ENCODE measurements at places on chromosomes 3 and 15.

- no peak for DNase-seq
Observed at GRCh38 chr3:49794431-49794830, 5.2 kb downstream of the CDHR4 start.

GRCh38 chr3:59436164-59436958, 386.5 kb upstream of the CFAP20DC start:
- DNase-seq, result no peak

DNA sequence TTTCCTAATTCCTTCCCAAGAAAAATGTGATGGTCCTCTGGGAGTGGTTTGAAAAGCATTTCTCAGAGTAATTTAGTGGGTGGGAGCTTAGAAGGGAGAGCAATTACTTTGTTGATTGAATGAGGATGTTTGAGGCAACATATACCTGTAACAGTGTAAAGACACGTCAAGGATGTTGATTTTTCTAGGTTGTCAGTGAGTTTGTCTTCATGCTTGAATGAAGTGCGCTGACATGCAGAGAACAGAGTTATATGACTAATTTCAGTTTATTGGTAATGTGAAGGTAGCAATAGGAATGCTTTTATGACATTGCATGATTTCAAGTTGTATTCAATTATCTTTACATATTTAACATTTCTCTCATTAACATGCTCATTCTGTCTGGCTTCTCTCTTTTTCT, 286.9 kb downstream of the NFKBIZ start:
- no peak for DNase-seq

- no peak for DNase-seq
Observed at GRCh38 chr3:30667280-30667651, 60.9 kb downstream of the TGFBR2 start.

GRCh38 chr15:51652084-51652668, 29.1 kb upstream of the SCG3 start:
- DNase-seq, result no peak

- no peak for DNase-seq
Observed at GRCh38 chr15:73904026-73904815, 22.0 kb upstream of the LOXL1 start.

DNA sequence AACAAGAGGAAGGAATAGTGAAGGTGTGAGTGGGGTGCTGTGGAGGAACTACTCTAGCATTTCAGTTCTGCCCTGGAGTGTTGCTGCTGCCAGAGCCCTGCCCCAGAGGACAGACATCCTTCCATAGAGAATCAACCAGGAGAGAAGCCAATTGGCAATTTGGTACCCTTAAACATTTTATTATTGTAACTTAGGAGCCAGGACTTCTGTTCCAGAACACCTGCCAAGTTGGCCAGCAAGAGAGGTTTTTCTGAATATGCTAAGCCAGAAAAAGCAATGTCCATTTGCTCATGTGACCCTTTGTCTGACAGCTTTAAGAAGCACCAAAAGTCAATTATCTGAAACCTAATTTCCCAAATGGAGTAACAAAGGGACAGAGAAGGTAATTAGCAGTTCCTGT, 264.9 kb downstream of the MEX3B start:
- DNase-seq, result no peak

GRCh38 chr15:84814916-84815315, 2.2 kb upstream of the ALPK3 start:
- DNase-seq, result no peak

DNA sequence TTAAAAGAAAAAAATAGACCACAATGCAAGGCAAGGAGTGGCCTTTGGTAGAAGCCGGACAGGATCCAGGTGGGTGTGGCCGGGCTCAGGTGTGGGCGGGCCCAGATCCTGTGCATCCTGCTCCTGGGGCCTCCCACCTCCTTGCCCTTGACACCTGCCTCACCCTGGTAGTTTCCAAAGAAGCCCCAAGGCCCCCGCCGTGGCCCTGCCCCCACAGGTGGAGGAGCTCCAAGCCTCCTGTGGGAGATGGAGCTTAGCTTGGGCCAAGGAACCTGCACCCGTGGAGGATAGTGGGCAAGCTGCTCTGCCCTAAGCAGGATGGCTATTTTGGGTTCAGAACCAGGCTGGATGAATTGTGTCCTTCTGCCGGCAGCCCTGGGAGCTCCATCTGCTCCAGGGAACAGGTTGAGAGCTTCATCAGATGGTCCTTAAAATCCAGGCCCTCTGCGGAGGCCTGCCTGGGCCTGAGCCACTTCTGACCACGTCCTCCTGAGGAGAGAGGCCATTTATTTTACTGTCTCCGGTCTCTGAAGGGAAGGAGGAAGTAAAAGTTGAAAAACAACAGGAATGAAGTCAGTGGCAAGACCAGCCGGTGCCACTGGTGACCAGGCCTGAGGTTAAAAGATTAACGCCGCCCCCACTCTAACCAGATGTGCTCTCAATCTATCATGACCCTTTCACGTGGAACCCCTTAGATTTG, 53.9 kb upstream of the KLF13 start:
- DNase-seq, result no peak

GRCh38 chr3:45163481-45163880, 17.3 kb upstream of the CDCP1 start:
- DNase-seq, result peak; percentile 35

DNA sequence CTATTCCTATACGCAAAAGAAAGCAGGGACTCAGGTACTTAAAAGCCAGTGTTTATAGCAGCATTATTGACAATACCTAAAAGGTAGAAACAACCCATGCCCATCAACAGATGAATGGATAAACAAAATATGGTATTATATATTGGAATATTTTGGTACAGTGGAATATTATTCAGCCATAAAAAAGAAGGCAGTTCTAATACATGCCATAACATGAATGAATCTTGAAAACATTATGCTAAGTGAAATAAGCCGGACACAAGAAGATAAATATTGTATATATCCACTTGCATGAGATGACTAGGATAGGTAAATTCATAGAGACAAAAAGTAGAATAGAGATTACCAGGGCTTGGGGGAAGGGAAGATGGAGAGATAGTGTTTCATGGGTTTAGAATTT, 9.2 kb downstream of the FNDC3B start:
- DNase-seq, result no peak

GRCh38 chr15:60414016-60414682, 16.4 kb upstream of the ANXA2 start:
- no peak for DNase-seq

DNA sequence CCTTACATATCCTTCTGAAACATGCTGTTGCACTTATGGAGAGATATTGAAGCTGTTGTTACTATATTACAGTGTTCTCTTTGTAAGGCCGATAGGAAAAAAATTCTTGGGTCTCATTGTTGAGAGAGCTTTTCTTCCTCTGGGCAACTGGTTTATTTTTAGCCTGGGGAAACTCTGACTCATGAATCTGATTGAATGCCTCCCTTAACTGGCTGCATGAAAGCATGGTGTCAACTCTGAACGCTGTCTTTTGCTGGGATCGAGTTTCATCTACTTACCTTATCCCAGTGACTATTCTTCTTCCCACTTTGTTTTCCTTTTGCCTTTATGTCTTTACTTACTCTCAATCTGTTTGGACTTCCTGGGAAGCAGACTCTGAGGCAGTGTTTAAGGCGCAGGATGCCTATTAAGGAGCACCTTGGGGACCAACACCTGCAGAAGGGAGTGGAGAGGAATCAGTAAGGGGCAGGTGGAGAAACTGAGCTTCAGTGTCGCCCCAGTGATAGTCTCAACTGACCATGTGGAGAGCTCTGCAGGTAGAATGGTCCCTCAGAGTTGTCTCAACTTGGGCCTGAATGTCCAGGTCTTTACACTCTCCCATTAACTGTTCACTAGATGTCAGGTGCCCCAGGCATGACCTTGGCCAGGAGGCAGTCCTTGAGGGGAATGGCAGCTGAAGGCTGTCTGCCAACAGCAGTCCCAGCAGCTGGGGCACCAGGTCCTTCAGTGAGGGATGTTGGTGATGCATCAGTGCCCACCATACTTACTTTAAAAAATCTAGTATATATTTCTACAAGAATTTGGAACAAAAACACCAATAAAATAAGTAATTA, 88.9 kb upstream of the CCNL1 start:
- DNase-seq, result peak; percentile 84

- no peak for DNase-seq
Observed at GRCh38 chr3:114698146-114699105, 404.6 kb downstream of the TIGIT start.

- DNase-seq, result no peak
Observed at GRCh38 chr3:73815966-73816365, 191.2 kb upstream of the PDZRN3 start.

DNA sequence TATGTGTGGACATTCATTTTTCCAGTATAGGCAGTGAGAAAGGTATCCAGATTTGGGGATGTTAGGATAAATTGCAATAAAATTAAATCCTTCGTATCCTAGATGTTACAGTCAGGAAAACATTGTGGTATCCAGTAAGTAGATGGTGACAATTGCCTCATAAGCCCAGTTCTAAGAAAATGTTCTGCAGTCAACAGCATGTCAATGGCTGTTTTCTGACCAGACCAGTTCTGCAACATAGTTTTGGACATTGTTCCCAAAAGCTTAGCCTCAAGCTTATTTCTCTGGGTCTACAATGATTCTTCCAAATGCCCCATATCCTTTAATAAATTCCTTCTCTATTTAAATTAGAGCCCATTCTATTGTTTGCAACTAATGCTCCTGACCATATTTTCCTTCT, 480.7 kb downstream of the FHIT start:
- no peak for DNase-seq

DNA sequence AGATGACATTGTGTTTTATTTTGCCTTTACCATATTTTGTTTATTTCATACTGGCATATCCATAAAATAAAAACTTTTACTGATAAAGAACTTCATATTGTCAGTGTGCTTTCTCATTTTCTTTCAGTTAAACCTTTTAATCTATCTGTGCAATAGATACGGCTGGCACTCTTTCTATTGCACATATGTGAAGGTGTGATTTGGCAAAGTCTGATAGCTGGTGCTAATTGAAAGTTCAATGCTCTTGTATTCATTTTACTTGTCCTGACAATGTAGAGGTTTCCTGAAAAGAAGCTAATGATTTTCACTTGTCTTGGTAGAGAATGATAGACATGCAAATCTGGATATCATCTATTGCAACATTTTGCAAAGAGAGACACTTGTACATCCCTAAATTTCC, 467.0 kb downstream of the NSUN3 start:
- DNase-seq, result no peak

DNA sequence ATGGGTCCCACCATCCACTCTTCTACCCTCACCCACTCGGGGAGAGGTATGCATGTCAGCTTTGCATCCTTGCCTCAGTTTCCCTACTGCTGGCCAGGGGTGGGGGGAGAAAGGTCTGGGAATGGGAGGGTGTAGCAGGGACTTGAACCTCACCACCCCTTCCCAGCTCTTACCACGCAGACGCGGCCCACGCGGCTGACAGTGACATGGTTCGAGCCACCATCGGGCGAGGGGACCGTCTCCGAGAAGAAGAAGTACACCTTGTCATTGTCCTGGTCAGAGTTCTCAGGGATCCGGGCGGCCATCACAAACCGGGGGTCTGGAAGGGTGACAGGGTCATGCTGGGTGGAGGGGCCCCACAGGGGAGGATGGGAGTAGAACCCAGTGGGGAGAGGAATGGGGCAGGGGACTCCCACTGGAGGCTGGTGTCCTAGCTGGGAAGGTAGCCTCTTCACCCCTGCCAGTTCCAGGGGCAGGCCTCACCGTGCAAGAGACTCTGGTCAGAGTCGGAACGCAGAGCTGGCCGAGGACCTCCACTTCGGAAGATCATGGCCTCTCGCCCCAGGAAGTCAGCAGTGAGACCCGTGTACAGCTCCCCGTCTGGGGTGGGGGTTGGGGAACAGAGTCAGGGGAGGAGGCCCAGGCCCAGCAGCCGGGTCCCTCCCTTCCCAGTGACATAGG, 3.7 kb downstream of the SEMA3G start:
- DNase-seq, result no peak

DNA sequence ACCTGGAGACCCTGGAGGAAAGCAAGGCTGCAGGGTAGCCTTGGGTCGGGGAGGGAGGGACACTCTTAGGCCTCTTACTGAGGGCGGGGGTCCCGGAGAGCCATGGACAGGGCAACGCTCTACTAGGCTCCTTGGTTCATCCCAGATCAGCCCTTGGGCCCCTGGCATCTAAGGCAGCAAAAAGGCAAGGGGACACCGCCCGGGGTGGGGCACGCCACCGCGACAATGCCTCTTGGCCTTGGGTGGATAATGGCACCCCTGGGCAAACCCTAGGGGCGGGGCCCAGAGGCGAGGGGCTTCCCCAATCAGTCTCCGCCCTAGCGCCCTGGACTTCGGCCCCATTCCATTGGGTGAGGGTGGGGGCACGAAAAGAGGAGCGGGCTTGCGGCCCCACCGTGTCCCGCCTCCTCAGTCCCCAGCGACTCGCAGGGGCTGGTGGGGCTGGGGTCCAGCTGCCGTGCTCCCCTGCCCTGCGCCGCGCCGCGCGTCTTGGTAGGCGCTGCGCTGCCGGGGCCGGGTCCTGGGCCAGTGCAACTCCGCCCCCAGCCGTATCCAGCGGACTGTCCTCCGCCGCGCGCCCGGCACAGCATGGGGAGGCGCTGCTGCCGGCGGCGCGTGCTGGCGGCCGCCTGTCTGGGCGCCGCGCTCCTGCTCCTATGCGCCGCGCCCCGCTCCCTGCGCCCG, at the start of gene CHST13:
CHST13 (plus strand) TSS at position 411 of the 684 bp plus-strand sequence; CDS start at position 589, 178 bp downstream.
- no peak for DNase-seq

GRCh38 chr3:128146201-128146600, 7.1 kb upstream of the EEFSEC start:
- no peak for DNase-seq

GRCh38 chr3:156691920-156692319, 17.5 kb downstream of the TIPARP start:
- no peak for DNase-seq

- no peak for DNase-seq
Observed at GRCh38 chr3:158152186-158152585, 42.3 kb downstream of the RSRC1 start.

DNA sequence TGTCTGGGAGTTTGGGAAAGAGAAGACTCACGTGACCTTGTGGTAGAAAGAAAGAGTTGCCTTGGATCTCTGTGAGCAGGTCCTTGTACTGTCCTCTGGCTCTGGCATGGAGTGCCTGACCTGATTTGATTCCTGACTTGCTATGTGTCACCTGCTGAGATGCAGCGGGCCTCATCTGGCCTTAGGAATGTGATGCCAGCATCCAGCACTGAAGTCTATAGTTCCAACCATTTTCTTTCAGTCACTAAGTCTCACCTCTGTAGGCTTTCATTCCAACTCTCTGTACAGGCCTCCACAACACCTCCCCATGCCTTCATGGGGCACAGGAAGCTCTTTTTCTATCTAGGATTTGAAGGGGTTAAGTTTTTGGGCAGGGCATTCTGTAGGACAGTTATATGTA, 12.1 kb upstream of the OXSR1 start:
- DNase-seq, result no peak

DNA sequence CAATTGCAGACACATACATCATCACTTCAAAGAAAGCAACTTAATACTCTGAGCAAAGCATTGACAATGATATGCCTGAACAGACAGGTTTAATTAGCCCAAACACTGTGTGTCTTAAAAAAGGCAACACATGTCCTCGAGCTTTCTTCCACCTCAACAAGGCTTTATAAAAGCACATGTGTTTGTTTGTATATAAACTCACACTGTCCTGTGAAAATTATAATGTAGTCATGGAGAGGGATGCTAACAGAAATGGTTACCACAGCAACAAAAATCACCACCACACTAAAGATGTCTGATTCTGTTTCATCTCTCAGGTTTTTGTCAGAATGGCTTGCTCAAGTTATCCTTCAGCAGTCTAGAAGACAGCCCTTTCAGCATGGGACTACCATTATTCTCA, 314.7 kb downstream of the MAGI1 start:
- DNase-seq, result no peak
